ENCODE measurements at places on chromosomes 7 and 10. TPM values are rescaled to one million over a fixed set of nuclear protein-coding genes. Genes with fewer than 3 reads are reported as not detected.

Gene STEAP1
- total RNA-seq: 0.50 TPM

DNA sequence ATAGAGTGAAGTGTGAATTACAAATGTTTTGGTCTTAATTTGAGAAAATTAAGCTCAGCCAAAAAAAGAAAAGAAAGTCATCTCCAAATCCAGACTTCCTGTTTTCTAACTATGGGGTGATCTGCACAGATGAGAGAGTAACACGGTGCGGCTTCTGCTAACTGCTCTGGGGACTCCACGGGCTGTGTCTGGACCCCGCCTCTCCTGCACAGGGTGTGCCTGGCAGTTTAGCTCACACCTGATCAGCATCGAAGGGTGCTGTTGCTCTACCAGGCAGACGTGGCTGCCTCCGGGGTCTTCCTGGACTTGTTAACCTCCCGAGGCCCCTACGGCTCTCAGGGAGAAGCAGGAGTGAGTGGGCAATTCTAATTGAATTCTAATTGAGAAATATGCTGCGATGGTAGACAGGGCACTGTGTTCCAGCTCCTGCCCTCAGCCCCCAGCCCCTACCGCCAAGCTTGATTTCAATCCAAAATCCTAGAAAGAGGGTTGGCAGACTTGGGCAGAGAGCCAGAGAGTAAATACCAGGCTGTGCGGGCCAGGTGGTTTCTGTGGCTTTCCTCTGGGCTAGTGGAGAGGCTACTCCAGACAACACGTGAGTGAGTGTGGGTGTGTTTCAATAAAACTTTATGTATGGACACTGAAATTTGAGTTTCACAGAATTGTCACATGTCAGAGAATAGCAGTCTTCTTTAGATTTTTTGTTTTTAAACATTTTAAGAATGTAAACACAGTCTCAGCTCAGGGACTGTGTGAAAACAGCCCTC lies 13.4 kb downstream of the SHH start:
- no peaks in the 10 kb centered on the region for H3K36me3 ChIP-seq
- DNase-seq: no peak

DNA sequence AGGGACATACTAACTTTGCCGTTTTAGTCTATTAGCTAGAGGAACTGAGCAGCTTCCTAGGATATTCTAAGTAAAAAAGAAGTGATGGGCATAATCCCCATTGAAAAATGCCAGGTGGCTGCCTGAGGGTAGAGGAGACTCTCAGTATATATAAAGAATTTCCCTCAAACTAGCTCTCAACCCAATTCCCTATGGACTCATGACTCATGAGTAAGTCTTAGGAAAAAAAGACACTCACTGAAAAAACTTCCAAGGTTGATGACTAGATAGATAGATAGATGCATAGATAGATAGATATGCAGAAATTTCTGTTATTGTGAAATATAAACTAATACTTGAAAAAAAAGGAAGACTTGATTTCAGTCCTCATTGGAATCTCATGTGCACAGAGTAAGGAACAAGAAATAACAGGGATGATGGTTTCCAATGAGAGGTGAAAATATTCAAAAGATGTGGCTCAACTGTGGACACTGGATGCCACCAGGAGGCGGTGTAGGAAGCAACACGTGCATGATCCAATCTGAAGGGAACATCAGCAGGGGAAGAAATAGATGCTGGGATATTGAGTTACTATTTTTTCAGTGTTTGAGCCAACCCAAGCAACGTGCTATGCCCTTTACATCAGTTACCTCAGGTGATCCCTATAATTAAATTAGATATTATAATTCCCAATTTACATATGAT lies 711.0 kb upstream of the LRRTM3 start:
- H3K4me1 ChIP-seq: no peaks in the 10 kb centered on the region
- no peaks in the 10 kb centered on the region for H3K27me3 ChIP-seq
- DNase-seq: no peak
- H3K36me3 ChIP-seq: no peaks in the 10 kb centered on the region
- no peak overlapping the region for H3K27ac ChIP-seq

Gene MYOF
- 33.2 TPM for total RNA-seq

GRCh38 chr10:50851884-50852671 lies 33.3 kb downstream of the A1CF start:
- no peaks in the 10 kb centered on the region for H3K36me3 ChIP-seq
- H3K4me3 ChIP-seq: no peak overlapping the region
- DNase-seq: no peak
- H3K27me3 ChIP-seq: peaks cover 12% of the 10 kb centered on the region
- no peak overlapping the region for H3K27ac ChIP-seq

DNA sequence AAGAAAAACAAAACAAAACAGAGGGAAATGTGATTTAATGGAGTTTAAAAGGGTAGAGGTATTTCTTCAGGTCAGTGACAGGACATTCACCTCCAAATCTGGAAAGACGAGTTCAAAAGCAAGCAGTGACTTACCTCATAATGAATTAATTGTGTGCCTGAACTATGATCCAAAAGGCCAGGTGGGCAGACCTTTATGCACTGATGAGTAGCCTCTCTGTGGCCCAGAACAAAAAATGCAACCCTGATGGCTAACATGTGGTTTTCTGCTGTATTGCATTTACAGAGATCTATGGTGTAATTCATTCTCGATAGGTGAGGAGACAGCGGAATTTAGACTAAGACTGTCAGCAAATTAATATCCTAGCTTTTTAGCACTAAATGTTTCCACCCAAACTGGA lies 142.0 kb downstream of the HDAC9 start:
- DNase-seq: no peak
- H3K4me1 ChIP-seq: peaks cover 24% of the 10 kb centered on the region
- H3K27ac ChIP-seq: no peak overlapping the region
- H3K4me3 ChIP-seq: no peak overlapping the region

DNA sequence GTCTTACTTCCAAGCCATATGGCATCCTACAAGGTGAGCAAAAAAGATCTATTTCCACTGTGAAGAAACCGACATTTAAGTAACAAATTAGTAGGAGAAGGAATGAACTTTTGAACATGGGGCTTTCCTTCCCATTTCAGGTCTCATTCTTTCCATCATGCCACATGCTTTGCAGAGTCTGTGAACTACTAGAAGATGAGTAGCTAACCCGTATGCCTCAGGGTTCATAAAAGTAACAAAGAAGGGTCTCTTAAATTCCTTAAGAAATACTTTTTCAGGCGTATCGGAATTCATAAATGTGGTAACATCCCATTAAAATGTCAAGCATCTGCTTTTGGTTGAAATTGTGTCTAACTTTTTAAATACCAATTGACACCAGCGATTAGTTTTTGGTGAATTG lies 81.3 kb upstream of the TNS3 start:
- H3K4me3 ChIP-seq: no peak overlapping the region
- no peak overlapping the region for H3K27ac ChIP-seq
- no peaks in the 10 kb centered on the region for H3K4me1 ChIP-seq
- no peaks in the 10 kb centered on the region for H3K36me3 ChIP-seq

Gene BZW2
- total RNA-seq: 82.9 TPM

DNA sequence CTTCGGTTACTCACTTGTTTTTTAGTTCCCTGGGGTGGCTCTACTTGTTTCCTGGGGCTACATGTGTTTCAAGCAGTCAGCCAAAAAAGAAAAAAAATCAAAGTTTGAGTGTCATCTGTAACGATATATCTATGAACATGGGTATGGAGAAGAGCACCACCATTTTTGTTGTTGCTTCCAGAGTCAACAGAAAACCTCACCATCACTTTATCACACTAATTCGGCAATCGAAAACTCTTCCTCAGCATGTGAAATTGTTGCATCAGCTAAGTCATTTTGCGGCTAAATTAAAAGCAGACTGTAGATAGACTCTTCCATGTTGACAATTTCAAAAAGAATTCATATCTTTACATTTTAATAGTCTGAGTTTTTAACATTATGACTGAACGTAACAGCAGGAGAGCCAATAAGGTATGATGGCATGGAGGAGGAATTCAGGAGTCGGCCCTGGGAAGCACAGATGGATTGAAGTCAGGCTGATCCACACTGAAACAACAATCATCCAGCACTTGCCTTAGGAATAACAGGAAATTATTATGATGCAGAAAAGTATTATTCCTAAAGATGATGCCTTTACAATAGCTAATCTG lies 455.7 kb upstream of the KLF6 start:
- peaks cover 23% of the 10 kb centered on the region for H3K4me1 ChIP-seq
- no peak for DNase-seq
- no peak overlapping the region for H3K4me3 ChIP-seq
- H3K27ac ChIP-seq: no peak overlapping the region

DNA sequence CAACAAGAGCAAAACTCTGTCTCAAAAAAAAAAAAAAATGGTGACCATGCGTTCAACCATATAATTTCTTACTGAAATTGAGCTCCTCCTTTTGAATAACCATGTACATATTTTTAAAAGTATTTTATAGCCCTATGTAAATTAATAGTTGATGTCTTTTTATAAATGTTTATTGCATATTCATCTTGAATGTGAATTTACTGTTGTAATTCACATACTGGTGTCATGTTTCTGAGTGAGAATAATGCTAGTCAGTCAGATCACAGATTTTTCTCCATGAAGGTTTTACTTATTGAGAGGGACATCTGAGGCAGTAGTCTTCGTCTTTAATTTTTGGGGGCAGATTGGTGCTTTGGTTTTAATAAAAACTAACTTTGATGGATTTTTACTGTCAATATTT lies 112.2 kb downstream of the SVOPL start:
- H3K4me1 ChIP-seq: no peaks in the 10 kb centered on the region
- H3K27ac ChIP-seq: no peak overlapping the region
- DNase-seq: no peak
- H3K27me3 ChIP-seq: no peaks in the 10 kb centered on the region
- no peak overlapping the region for H3K4me3 ChIP-seq

Gene CUBN
- total RNA-seq: 0.30 TPM

DNA sequence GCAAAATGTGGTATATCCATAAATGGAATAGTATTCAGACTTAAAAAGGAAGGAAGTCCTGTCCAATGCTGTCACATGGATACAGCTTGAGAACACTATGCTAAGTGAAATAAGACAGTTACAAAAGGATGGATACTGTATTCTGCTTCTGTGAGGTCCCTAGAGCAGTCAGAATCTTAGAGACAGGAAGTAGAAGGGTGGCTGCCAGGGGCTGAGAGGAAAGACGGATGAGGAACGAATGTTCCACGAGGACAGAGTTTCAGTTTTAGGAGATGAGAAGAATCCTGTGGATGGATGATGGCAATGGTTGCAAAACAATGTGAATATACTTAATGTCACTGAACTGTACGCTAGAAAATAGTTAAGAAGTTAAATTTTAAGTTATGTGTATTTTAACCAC lies 3.8 kb downstream of the PRKCQ start:
- no peak for DNase-seq
- H3K27me3 ChIP-seq: no peaks in the 10 kb centered on the region
- H3K4me3 ChIP-seq: peak overlapping the region; percentile 69
- peaks cover 58% of the 10 kb centered on the region for H3K36me3 ChIP-seq
- peaks cover 63% of the 10 kb centered on the region for H3K4me1 ChIP-seq
- peak overlapping the region; percentile 68 for H3K27ac ChIP-seq

DNA sequence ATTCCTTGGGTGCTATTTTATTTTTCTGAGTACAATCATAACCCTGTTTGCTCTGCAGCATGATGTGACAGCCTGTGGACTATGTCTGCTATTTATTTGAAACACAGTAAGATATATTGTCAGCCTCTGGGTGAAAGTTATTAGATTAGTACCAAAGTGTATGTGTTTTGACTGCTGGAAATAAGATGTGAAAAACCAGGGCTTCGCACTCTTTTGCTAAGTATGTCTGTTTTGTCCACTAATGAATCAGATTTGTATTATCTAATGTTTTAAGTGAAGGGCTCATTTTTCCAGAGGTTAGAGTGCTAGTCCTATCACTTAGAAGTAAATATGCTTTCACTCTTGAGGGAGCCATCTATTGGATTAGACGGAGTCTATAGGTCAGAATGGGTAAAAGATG lies 569.8 kb upstream of the FZD8 start:
- no peaks in the 10 kb centered on the region for H3K4me1 ChIP-seq
- no peaks in the 10 kb centered on the region for H3K27me3 ChIP-seq
- no peak overlapping the region for H3K27ac ChIP-seq
- DNase-seq: no peak

DNA sequence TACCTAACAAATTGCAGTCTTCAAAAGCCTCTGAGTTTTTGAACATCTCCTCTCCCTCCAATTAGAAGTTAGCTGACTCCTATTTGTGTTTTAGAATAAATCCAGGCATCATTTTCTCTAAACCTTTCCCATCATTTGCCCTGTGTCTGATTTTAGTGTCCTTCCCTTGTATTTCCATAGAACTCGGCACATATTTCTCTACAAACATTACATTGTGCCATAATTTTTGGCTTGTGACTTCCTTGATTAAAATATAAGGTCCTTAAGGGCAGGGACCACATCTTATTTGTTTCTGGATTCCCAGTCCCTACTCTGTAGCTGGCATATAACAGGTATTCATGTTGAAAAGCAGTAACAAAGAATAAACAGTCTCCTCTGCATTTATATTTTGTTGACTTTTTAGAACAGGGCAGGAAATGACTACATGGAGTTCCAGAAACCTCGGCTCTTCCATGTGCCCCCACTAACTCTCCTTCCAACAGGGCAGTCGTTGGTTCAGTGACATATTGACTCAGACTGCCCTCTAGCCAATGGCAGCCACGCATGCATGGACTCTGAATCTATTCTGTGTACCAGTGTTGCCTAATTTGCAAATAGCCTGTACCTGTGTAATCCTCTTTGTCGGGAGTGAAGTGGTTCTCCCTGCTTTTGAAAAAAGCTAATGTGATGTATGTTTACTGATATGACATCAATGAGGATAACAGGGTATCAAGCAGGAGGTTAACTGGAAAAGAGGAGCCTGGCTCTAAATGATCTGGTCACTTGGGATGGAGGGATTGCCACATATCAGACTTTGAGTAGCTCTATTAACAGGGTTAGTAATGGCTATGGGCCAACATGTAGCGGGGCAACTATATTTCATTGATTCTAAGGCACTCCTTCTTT lies 19.8 kb upstream of the CPN1 start:
- H3K27me3 ChIP-seq: peaks cover 37% of the 10 kb centered on the region
- H3K27ac ChIP-seq: no peak overlapping the region
- H3K4me3 ChIP-seq: no peak overlapping the region
- DNase-seq: no peak

DNA sequence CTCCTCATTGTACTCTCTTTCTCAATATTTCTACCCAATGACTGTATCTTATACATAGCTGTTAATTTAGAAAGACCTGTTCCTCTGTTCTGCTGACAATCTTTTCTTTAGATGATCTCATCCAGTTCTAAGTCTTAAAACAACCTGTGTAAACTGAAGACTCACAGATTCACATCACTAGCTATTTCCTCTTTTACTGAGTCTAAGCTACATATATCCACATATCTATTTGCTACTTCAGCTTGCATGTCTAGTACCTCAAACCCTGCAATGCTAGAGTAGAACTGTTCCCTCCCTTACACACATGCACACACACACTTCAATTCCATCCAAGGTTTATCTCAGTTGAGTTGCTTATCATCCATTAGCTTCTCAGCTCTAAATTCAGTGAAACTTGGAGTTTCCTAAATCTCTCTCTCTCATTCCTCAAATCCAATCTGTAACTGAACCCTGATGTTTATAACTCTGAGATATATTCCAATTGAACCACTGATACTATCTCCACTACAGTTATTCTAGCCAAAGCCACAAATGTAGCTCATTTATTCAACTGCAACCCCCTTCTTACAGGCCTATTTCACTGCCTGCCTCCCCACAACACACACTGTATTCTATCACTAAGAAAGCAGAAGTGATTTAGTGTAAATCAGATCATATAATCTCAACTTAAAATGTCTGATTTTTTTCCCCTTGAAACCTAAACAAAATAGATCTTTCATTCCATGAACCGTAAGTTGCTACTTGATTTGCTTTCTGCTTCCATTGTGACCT lies 1036.8 kb upstream of the POT1 start:
- no peaks in the 10 kb centered on the region for H3K36me3 ChIP-seq
- no peak overlapping the region for H3K27ac ChIP-seq
- no peak overlapping the region for H3K4me3 ChIP-seq
- no peaks in the 10 kb centered on the region for H3K27me3 ChIP-seq
- no peaks in the 10 kb centered on the region for H3K4me1 ChIP-seq
- no peak for DNase-seq
